ENCODE measurements at places on chromosomes 5 and 9.

- no peak for DNase-seq
Observed at GRCh38 chr5:66232275-66232674, 88.2 kb downstream of the SREK1 start.

GRCh38 chr5:32031089-32031488 is 143.0 kb downstream of the GOLPH3 start:
- no peak for DNase-seq

GRCh38 chr5:93272108-93272507 is 308.9 kb downstream of the NR2F1-AS1 start:
- DNase-seq, result no peak

GRCh38 chr5:103035701-103036100 is 84.2 kb downstream of the GIN1 start:
- no peak for DNase-seq

DNA sequence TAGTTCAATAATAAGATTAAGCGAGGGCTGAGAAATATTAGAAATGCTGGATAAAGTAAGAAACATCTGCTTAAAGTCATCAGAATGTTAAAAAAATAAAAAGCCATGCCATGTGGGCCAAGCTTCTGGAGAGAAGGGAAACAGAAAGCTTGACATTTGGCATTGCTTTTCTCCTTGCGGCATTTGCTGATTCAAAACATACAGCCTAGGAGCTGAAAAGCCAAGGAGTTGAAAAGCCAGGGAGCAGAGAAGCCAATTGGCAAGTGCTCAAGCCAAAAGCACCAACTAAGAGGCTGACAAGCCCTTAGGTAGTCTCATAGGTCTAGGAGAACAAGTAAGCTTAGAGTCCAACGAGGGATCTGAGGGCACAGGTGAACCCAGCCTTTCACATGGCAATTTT is 754.3 kb downstream of the TLE4 start:
- DNase-seq, result no peak

- DNase-seq, result no peak
Observed at GRCh38 chr5:169647566-169647965, 10.5 kb downstream of the DOCK2 start.

- peak; percentile 77 for DNase-seq
Observed at GRCh38 chr5:65483546-65484346, 2.0 kb upstream of the ADAMTS6 start.

DNA sequence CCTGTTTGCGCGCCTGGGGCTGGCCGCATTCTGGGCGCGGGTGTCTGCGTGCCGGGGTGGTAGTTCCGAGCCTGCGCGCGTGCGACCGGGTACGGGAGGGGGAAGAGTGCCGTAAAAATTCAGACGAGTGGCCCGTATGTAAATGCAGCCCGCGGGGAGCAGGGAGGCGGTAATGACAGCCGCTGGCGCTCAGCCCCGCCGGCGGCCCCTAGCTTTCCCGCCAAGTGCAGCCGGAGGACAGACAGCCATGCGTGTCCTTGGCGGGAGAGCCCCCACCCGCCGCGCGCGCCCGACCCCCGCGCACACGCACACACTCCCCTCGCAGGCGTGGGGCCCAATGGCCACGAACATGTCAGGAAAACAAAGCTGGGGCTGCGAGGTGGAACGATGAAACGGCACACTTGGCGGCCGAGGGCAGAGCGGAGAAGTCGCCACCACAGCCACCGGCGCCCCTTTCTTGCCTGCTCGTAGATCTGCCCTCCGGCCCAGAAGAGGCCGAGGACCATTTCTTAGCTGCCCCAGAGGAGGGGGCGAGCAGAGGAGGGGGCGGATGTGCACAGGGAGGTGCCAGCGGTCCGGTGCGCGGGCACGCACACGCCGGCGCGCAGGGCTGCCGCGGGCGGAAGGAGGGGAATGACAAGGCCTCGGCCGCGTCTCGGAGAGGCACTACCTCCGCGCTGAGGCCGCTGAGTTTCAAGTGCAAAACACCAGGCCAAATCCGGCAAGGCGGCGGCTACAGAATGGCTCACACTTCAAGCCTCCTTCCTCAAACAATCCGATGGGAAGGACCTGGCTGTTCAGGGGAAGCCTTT is 208.4 kb downstream of the MEF2C start:
- DNase-seq, result peak; percentile 24

DNA sequence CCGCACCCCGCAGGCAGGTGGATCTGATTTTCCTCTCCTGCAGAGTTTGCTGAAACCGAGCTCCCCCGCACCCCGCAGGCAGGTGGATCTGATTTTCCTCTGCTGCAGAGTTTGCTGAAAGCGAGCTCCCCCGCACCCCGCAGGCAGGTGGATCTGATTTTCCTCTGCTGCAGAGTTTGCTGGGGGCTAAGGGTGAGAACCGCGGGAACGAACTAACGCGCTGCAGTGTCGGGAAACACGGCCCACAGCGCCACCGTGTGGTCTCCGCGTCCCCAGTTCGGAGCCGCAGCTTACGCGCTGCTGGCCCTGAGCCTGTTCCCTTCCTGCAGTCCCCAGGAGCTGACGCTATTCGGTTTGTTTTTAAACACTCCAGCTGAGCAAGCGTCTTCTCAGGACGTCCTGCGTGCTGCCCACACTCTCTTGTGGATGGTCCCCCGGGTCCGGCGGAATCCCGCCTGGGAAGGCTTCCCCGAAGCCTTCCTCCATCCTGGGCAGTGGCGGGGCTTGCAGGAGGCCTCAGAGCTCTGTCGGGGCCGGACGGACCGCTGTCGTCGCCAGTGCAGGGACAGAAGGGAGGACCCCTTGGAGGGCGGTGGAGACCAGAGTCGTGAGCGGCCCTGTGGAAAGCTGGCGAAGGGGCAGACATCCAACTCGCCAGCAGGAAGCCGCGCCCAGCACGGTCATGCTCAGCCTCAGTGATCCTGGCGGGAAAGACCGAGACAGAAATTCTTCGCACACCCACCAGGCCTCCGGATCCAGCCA is 121.2 kb upstream of the LPCAT1 start:
- peak; percentile 70 for DNase-seq

DNA sequence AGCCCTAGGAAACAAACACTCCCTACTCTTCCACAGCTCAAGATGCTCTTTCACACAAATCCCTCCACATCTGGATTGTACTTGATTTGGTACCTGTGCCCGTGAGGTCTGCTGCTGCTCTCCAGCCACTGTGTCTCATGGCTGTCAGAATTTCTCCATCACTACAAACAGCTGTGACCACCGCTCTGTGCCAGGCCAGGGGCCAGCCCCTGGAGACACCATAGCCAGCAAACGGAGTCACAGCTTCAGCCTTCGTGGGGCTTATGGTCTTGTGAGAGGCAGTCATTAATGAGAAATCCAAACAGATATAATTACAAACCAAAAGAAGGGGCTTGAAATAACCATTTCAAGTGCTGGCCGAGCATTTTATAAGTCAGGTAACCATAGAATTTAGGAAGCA is 43.6 kb downstream of the ADAM19 start:
- no peak for DNase-seq

GRCh38 chr9:126125177-126125576 is 201.5 kb upstream of the MVB12B start:
- no peak for DNase-seq

- DNase-seq, result no peak
Observed at GRCh38 chr5:39175273-39175955, 43.9 kb downstream of the FYB1 start.

- DNase-seq, result no peak
Observed at GRCh38 chr9:23663536-23663935, 162.5 kb downstream of the ELAVL2 start.

GRCh38 chr5:148808864-148809642 is 17.4 kb upstream of the ADRB2 start:
- no peak for DNase-seq

DNA sequence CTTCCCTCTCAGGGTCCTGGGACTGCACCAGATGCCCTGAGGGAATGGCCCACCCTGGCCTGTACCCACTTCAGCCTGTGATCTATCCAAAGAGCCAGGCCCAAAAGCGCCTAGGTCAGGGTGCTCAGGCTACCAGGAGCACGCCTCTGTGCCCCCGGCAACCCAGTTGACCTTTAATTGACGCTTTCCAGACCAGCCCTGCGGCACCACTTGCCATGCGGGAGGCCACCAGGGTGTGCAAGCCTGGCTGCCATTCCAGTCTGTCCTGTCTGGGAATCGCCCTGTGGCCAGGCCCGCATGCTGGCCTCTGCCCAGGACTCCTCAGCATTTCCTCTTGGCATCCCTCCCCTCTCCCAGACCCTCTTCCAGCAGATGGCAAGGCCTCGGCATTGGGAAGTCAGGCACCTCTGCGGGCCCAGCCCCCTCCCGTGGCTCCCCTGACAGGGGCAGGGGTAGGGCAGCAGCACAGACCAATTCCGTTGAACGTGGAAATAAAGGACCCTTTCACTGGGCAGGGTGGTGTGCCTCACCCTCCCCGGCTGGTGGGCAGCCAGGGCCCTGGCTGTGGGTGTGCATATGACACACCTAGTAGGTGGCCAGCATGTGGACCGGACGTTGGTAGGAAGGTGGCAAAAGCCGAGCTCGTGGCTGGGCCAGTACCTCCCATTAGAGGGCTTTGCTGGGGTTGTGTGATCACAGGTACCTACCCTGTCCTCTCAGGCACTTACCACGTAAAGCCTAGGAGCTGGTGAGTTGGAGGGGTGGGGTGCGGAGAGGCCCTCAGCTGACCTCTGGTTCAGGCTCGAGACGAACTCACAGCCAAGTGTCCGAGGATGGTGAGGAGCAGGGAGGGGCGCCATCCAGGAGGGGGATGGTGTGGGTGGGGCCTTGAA is 3.5 kb upstream of the AIF1L start:
- no peak for DNase-seq

GRCh38 chr9:135517407-135517822 is 3.8 kb upstream of the LCN1 start:
- no peak for DNase-seq

- no peak for DNase-seq
Observed at GRCh38 chr9:127065592-127065991, 56.8 kb downstream of the ANGPTL2 start.

- DNase-seq, result no peak
Observed at GRCh38 chr9:33794560-33794959, 801 bp upstream of the PRSS3 start.

GRCh38 chr9:37927601-37928551 is 23.9 kb upstream of the SLC25A51 start:
- no peak for DNase-seq

- no peak for DNase-seq
Observed at GRCh38 chr5:107251151-107251550, 419.6 kb downstream of the EFNA5 start.

GRCh38 chr5:19988457-19988856 is 457 bp upstream of the CDH18 start:
- no peak for DNase-seq

- DNase-seq, result peak; percentile 19
Observed at GRCh38 chr9:479304-479970, 264.8 kb downstream of the DOCK8 start.

- peak; percentile 44 for DNase-seq
Observed at GRCh38 chr5:136191304-136192014, 1.5 kb downstream of the SMIM32 start.

DNA sequence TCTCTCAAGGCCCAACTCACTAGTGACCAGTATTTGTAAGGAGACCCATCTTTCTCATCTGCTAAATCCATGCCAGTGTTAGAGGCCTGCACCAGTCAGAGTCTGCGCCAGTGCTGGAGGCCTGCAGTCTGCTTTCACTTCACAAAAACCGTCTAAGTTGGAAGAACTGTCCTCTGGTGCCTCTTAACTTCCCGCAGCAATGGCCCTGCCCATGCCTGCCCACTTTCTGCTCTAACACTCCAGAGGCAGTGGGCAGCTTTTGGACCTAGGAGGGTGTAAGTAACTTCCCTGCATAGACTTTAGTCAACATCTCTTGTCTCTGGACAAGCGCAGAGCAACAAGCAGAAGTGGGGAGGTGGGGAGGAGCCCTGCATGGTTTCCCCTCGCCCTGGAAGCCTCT is 152.9 kb downstream of the AUH start:
- no peak for DNase-seq

- no peak for DNase-seq
Observed at GRCh38 chr9:128774804-128775203, 3.1 kb upstream of the ZER1 start.

DNA sequence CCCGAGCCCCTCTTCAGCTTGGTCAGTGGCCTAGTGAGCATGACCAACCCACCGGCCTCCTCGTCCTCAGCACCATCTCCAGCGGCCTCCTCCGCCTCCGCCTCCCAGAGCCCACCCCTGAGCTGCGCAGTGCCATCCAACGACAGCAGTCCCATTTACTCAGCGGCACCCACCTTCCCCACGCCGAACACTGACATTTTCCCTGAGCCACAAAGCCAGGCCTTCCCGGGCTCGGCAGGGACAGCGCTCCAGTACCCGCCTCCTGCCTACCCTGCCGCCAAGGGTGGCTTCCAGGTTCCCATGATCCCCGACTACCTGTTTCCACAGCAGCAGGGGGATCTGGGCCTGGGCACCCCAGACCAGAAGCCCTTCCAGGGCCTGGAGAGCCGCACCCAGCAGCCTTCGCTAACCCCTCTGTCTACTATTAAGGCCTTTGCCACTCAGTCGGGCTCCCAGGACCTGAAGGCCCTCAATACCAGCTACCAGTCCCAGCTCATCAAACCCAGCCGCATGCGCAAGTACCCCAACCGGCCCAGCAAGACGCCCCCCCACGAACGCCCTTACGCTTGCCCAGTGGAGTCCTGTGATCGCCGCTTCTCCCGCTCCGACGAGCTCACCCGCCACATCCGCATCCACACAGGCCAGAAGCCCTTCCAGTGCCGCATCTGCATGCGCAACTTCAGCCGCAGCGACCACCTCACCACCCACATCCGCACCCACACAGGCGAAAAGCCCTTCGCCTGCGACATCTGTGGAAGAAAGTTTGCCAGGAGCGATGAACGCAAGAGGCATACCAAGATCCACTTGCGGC is 1.8 kb downstream of the EGR1 start:
- peak; percentile 9 for DNase-seq

DNA sequence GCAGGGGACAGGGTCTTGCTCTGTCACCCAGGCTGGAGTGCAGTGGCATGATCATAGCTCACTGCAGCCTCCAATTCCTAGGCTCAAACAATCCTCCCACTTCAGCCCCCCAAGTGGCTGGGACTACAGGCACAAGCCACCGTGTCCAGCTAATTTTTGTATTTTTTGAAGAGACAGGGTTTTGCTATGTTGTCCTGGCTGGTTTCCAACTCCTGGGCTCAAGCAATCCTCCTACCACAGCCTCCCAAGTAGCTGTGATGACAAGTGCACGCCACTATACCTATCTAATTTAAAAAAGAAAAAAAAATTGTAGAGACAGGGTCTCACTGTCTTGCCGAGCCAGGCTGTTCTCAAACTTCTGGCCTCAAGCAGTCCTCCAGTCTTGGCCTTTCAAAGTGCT is 31.6 kb upstream of the LECT2 start:
- DNase-seq, result no peak

DNA sequence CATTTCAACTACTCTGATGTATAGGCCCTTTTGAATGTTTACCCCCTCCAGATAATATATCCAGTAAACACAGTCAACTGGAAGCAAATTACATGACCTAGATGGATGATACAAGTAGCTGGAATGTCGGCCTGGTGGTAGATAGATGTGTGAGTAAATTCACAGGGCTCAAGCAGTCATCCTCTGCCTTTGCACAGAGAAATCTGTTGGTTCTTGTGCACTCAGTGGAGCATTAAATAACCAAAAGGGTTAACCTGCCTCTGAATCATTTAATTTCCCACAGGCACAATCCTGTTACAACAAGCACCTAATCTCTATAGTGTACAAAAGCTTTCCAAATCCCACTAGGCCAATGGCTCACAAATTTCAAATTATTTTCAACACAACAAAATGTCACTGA is 668.3 kb downstream of the DNAH5 start:
- no peak for DNase-seq
